ENCODE measurements at places on chromosomes 7 and 10.

- DNase-seq: no peak
Measured at GRCh38 chr7:1946773-1947450, 276.8 kb downstream of the ELFN1 start.

GRCh38 chr10:60820093-60820754, 41.9 kb downstream of the CDK1 start:
- DNase-seq: no peak

DNA sequence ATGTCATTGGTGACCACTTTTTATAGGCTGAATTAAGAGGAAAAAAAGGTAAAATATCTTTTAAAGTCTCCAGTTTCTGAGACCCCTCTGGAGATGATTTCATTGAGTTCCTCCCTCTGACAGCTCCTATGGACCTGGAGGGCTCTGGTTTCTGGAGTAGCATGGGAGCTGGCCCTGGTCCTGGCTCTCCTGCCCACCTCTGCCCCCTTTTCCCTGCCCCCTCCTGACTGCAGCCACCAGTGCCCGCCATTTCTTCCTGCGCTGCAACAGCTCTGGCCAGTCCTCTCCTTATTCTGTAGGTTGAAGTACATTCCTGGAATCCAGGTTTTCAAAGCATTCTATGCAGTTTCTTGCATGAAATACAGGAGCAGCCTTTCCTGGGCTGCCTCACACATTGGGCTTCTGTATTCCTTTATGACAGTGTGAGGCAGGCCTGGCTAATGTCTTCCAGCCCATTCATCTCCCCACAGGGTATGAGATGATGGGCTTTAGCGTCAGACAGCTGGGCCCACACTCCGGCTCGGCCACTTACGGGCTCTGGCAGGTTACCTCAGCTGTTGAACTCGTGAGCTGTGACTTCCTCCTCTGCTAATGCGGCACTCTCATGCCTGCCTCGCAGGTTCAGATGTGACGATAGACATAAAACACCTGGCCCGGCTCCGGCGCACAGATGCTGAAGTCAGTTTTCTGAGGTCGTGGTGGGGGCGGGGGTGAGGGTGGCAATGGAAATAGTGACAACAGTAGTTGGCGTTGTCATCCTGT, 101.7 kb downstream of the MGMT start:
- no peak for DNase-seq

DNA sequence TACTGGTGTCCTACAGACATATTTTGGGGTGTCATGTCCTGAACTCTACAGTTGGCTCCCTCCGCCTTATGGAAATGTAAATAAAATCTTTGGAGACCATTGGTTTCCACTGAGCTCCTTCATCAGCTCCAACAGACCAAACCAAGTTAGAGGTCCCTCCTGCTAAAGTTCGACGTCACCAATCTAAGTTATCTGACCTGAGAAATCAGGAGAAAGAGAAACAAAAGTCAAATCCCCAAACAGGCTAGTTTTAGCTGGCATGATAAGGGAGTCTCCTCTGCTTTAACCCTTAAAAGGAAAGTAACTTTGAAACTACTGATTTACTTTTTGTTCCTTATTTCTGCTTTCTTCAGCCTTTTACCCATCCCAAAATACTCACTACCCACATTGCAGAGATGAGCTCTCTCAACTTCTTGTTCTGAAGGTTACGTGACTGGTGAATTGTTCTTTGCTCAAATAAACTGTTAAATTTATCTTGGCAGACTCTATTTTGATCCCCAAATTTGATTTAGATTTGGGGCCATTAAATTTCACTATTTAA, 39.9 kb downstream of the AVL9 start:
- DNase-seq: no peak

- DNase-seq: no peak
Measured at GRCh38 chr10:5511231-5511884, 12.0 kb upstream of the CALML5 start.

DNA sequence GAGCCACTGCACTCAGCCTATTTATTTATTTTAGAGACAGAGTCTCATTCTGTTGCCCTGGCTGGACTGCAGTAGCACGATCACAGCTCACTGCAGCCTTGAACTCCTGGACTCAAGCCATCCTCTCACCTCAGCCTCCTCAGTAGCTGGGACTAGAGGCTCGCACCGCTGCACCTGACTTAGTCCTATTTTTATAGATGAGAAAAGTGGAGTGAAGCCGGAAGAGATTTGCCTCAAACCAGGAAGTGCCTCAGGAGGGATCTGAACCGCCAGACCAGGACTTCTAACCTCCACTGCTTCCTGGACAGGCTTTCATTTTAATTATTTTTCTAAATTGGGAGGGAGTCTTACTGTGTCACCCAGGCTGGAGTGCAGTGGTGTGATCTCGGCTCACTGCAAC, 17.5 kb upstream of the CLIP2 start:
- no peak for DNase-seq

DNA sequence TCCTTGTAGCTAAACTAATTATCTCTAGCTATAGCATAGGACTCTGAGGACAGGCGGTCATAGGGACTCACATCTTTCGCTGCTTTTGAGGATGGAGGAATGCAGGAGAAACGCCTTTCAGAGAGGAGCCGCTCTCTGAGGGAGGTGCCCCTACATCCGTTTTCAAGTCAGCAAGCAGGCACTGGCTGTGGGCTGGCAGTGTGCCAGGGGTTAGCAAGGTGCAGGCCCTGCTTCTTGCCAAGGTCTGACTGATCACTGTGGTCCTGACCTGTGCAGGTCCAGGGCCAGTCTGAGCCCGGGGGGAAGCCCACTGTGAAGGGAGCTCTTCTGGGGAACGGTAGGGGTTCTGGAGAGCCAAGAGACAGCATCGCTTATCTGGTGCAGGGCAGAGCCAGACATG, 89.4 kb downstream of the SH3PXD2A start:
- DNase-seq: no peak

DNA sequence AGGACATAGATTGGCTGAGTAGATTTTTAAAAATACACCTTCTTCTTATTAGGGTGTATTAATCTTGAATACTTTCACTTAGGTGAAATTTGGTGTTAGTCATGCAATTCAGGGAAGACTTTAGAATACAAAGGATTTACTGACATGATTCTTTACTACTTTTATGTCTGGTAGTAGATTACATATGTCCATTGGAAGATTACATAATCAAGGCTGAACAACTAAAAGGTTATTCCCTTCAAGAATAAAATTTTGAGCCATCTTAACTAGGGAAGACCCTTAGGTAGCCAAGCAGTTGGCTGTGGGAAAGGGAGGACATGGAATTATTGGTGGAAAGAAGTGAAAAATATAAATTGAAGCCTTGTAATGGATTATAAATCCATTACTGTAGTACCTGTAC, 165.0 kb downstream of the ITGB1 start:
- DNase-seq: no peak

DNA sequence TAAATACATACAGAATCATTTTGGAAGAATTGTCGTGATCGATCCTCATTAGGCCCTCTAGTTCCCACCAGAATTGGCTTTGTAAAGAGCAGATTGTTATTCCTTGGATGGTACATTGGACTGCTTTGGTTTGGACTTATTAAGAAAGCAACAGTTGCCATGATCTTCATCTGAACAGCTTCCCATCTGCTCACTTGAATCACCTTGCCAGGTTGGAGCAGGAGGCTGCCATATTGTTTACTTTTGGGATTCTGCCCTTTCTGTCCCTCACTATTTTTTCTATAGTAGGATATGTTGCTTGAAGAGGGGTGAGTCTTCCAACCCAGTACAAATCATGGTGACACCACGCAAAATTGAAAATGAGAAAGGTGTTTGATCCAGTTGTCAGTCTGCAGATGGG, 199.6 kb downstream of the TCF7L2 start:
- no peak for DNase-seq

GRCh38 chr10:86331861-86332260, 34.7 kb downstream of the GRID1 start:
- no peak for DNase-seq

- DNase-seq: no peak
Measured at GRCh38 chr7:104096683-104097082, 107.2 kb upstream of the RELN start.

DNA sequence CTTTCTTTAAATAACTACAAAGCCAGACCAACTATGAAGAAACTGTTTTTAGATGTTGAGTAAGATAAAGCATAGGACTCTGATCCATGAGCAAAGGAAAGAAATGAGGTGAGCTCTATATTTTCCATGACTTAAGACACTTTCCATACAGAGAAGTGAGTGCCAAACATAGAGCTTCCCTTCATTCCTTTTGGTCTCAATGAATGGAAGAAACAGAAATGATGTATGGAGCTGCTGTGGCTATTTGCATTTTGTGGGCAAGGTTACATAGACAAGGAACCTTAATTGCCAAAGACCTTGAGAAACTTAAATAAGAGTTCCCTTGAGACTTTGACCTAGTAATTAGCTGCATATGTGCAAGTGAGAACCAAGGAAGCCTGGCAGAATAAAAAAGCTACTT, 1152.2 kb downstream of the XPNPEP1 start:
- no peak for DNase-seq

DNA sequence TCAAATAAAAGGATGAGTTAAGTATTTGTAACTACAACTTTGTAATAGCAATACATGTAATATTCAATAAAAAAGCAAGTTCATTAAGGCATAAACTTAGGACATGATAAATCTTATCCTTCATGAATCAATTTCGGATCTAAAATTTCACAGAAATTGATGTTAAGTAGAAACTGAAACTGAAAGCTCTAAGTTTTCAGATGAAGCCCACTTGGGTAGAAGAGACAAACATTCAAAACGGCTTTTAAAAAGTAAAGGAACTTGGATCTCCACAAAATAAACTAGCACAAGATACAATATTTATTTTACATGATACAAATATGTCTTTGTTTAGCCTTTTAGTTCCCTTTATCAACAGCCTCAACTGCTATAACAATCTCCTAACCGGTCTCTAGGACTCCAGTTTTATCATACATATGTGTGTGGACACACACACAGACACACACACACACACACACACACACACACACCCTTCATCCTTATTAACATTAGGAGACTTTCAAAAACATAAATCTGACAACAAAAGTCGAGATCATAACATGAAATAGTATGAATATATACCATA, 83.7 kb downstream of the USP6NL start:
- no peak for DNase-seq

DNA sequence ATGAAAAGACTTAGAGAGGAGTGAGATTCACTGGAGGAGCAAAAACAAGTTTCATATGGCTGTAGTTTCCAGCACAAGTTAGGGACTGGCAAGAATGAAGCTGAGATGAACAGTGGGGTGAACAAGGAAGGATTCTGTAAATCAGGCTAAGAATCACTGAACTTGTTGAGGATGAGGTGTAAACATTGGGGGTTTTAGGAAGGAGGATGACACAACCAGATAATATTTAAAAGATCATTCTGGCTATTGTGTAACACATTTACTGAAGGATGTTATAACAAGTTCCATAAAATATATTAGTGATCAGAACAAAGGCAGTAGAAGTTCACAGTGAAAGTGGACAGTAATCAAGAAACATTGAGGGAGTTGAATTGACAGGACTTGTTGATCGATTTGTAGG, 68.9 kb downstream of the CD36 start:
- no peak for DNase-seq

GRCh38 chr10:31464552-31464951, 145.5 kb downstream of the ZEB1 start:
- DNase-seq: no peak

DNA sequence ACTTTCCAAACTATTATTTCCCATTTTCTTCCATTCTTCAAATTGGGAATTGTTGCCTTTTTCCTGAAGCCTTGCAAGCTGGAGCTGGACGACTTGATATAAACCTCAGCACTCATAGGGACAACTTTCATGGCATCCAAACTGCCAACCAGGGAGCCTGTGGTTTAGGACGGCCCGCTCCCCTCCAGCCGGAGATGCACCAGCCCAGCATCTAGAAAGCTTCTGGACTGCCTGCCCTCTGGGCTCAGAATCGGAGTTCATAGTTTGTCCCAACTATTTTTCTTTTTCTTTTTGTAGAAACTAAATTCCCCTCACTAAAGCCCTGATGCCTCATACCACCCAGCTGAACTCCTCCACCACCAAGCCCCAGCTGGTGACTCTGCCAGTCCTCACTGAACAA, 200.3 kb downstream of the DNAJB6 start:
- DNase-seq: no peak

GRCh38 chr7:24883622-24884013, 96.4 kb downstream of the OSBPL3 start:
- DNase-seq: no peak

DNA sequence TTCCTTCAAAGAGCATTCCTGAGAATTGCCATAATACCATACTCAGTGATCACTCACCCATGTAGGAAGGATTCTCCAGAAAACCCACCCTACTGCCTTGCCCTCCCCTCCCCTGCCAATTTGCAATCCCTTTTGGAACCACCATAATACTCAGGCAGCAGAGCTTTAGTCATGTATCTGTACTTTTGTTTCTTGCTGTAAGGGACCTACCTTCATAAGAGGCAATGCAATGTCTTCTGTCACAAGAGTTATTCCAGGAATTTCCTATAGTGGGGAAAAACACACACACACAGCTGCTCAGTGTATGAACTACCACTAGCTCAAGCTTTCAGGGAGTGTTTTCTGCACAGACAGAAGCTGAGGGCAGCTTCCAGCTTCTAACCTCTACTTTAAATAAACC, 67.0 kb downstream of the GSAP start:
- no peak for DNase-seq

DNA sequence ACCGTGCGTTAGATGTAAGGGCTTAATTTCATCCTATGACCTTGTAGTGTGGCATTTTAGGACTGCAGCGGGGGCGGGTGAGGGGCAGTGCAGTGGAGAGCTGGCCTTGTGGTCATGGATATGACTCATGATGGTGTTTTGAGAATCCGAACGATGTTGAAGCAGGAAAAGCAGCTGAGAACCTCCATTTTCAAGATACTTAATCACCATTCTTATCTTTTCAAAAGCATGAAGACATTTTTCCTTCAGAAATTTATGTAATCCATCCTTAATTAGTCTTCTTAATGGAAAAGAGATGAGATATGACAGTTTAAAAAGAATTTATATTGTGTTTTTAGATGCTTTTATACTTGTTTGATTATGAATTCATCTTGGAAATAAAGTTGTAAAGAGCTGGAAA, 9.6 kb downstream of the ATP5F1C start:
- DNase-seq: no peak

GRCh38 chr10:72952642-72953158, 1.9 kb downstream of the PLA2G12B start:
- DNase-seq: no peak

- no peak for DNase-seq
Measured at GRCh38 chr10:102327641-102328040, 67.9 kb upstream of the NFKB2 start.

- no peak for DNase-seq
Measured at GRCh38 chr10:104557966-104558365, 83.1 kb upstream of the SORCS3 start.

- no peak for DNase-seq
Measured at GRCh38 chr7:44060948-44061644, 4.3 kb downstream of the PGAM2 start.
